ENCODE measurements at places on chromosomes 7 and 10. TPM values are rescaled to one million over a fixed set of nuclear protein-coding genes. Genes with fewer than 3 reads are reported as not detected.

TUBAL3 gene
- total RNA-seq, result 0.12 TPM

CHN2 gene
- 32.2 TPM for total RNA-seq

DPYSL4 gene
- 45.2 TPM for total RNA-seq

RTKN2 gene
- not detected for total RNA-seq

CYP2C9 gene
- not detected for total RNA-seq

UTF1 gene
- total RNA-seq, result not detected

SLC39A12 gene
- total RNA-seq, result not detected

ACHE gene
- 0.40 TPM for total RNA-seq

MRLN gene
- total RNA-seq, result not detected

SDK1 gene
- 2.5 TPM for total RNA-seq

LIPA gene
- total RNA-seq, result 16.5 TPM

GIMAP6 gene
- 31.5 TPM for total RNA-seq

DNA sequence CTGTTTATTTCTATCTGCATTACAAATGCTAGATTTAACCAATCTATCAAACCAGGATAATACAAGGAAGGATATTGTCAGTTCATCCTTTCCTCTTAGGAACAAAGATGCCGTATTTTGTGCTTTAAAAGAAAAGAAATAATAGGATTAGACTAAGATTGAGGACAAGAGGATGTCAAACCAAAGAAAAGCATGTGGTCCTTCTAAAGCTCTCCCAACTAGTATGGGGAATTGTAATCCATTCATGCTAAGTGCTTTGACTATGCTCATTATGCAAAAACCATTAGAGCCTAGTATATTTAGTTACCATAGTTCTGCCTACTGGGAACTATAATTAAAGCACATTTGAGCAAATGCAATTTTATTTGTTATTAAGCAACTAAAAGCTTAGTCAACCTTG lies 280.2 kb downstream of the GRM8 start:
- no peak for DNase-seq

GRCh38 chr10:23408330-23408976 lies 30.4 kb upstream of the OTUD1 start:
- no peak for DNase-seq

DNA sequence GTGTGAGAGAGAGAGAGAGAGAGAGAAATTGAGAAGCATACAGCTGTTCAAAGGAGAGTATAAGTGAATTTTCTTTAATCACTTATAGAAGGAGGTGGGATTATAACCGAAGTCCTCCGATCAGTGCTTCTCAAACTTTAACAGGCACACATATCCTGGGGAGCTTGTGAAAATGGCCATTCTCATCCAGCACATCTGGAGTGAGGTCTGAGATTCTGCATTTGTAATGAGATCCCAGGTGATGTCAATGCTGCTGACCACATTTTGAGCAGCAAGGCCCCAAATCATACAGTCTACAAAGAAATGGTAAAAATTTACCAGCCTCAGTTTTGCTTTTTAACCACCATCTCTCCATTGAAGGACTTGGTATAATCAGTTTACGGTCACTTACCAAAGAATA lies 219.0 kb downstream of the PTEN start:
- DNase-seq, result no peak

DNA sequence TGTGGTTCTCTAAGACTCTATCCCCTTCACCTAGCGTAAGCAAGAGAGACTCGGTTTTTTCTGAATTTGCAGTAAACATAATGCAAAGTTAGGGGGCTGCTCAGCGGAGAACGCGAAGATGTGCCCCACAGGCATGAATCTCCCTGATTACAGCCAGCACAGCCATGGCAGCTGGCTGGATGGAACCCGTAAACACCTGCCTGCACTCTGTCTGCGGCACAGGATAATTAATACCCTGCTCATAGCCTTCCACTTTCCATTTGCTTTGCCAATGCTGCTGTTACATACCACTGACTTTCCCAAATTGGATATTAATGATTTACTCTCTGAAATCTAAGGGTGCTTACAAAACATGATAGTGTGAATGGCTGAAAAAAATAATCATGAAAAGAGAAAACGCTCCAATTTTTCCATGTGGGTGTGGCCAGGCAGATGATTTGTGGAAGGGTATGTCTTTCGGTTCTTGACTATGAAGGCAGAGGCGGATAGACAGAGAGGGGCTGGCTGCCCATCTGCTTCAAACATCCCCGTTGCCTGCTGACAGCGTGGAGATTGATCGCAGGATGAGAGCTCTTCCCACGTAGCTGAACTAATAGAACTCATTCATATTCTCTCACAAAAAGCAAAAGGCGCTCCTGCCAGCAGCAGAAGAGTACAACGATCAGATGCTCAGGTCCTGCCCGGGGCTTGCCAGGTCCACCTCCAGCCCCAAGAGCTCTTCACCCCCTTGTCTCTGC lies 193.2 kb upstream of the GHITM start:
- DNase-seq, result no peak

DNA sequence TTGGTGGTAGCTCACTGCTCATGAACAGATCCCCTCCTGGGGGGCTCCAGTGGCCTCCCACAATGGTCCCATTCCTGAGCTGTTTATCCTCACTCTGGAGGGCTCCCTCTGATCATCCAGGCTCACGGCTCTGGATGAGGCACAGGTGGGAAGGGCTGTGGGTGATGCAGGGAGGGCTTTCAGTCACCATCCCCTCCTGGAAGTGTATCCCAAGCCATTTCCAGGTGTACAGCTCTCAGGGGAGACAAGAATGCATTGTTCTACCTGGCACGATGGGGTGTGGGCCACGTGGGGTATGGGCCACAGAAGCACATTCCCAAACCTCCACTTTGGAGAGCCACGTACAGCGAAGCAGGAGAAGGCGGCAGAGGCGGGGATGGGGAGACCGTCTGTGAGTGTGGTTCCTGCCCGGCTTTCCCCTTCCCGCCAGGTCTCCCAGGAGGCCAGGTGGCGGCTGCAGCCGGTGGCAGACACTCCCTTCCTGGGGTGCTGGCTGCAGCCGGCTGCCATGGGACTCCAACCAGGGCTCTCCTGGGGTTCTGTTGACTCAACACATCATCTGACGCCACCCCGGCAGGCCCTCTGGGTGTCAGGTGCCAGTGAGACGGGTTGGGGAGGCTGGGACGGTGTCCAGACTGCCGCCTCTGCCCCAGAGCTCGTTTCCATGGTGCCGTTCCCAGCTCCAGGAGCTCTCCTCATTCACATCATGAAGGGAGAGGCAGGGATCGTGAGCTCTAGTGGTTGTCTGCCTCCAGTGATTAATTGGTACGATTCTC lies 169.7 kb upstream of the RHEB start:
- peak; percentile 80 for DNase-seq

DNA sequence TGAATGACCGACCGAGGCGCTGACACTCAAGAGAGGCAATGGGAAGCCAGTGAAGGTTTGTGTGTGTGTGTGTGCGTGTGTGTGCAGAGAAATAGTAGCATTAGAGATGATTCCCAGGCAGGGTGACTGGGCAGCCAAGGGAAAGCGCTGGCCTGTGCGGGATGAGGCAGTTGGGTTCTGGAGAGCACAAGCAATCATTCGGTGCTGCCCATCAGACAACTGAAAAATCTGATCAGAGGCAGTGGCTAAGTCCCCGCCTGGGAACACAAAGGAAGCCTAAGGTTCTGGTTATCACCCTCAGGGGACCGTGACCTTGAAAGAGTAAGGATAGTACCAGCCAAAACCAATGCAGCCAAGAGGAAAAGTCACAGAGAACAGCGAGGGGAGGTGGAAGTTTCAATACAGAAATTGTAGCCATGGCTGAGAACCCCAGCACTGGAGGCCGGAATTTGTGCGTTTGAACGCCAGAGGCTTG lies 868 bp upstream of the PDCD4 start:
- no peak for DNase-seq

DNA sequence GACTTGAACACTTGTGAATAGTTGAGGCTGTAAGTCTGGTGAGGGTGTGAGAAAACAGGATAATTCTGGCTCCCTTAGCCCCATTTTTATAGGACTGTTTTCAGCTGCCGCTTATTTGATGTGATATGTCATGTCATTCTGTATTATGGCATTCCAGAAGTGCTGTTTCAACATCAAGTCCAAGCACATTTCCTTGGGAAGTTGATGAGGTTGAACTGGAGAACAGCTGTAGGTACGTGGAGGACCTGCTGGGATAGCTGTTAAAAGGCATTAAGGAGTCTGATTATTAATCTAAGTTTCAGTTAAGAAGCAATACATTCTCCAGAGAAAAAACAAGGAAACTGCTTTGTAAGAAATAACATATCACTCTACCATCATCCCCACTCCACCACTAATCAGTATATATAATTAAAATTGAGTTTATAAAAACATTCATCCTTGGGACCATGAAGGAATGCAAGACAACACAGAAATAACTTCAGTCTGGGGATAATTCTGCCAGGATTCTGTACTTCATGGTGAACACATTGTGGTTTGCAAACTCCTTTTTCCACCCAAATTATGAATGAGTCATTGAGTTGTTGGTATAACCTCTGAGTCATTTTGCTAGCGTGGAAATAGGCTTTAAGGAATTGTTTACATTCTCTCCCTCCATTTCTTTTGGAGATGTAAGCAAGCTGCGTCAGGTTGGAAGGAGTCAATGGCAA lies 39.9 kb upstream of the TMEM229A start:
- no peak for DNase-seq

DNA sequence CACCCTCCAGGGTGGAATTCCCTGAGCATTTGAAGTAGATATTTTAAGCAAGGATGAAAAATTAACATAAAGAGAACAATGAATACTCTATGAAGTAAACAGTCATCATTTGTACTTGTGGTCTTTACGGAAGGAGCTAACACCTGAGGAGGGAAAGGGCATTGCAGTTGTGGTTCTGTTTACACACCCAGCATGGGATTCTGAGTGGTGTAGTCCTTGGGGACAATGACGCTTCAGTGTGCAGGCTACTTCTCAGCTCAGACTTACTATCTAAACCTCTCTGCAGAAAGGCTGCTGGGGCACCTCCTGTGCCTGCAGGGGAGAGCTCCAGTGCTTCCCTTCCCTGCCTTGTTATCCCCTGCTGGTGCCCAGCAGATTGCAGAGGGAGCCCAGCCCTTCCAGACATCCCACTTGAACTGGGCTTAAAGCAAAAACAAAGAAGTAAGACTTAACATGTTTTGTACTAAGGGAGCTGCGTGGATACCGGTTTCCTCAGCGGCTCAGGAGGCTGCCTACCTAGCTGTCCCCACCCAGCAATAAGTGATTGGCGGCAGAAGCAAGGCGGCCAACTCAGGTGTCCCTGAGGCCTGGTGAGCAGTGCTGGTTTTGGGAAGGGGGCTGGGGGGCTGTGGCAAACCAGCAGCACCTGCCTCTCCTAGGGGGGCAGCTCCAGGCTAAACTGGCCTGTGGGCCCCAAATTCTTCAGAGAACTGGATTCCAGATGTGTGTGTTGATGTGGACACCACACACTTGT lies 89.1 kb downstream of the CELF2 start:
- DNase-seq, result no peak

GRCh38 chr10:47402641-47403301 lies 18.7 kb upstream of the ZNF488 start:
- peak; percentile 52 for DNase-seq

DNA sequence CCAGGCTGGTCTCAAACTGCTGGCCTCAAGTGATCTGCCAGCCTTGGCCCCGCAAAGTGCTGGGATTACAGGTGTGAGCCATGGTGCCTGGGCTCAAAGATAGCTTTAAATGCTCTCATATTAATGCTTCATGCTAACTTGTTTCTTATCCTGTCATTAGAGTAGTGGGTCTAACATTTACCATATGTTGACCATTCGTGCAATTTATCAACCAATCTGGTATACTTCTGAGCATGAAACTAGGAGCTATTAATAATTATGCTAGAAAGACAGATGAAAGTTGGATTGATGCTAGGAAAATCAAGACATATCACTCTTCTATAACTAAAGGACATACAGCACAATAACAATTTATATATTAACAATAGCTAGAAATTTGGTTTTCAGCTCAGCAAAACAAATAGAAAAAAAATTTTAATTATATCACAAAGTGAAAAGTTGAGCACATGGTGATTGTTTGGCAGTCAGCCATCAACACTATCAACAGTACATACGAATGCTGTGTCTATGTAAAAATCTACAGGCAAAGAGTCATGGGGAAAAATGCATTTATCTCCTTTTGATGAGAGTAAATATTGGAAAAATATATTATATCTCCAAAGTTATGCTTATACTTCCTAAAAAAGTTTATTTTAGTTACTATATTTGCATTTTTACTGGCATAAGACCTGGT lies 112.1 kb upstream of the ABCB5 start:
- DNase-seq, result no peak

DNA sequence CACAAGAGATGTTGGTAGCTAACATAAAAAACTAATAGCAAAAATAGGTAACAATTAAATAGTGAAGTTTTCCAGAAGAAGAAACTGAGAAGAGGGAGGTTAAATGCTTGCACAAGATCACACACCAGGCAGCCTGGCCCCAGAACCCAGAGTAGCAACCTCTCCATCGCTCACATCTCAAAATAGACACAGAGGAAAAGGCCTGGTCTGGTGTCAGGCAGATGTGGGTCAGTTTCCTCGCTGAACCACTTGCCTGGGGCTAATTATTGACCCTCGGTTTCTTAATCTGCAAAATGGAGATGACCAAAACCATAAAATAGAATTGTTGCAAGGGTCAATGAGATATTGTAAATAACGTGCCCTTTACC lies 44.5 kb upstream of the STK17A start:
- DNase-seq, result no peak

- peak; percentile 55 for DNase-seq
Measured at GRCh38 chr10:44974082-44974627, 4.5 kb downstream of the DEPP1 start.

- DNase-seq, result peak; percentile 71
Measured at GRCh38 chr7:1533547-1534329, 3.2 kb downstream of the MAFK start.

GRCh38 chr7:102990642-102991041 lies 77.8 kb downstream of the LRRC17 start:
- no peak for DNase-seq

- no peak for DNase-seq
Measured at GRCh38 chr10:93452143-93452542, 30.0 kb downstream of the MYOF start.

- DNase-seq, result no peak
Measured at GRCh38 chr7:15228831-15229230, 326.3 kb upstream of the DGKB start.
